ENCODE measurements at places on chromosomes 2 and 18.

- H3K36me3 ChIP-seq, result peaks cover 29% of the 10 kb centered on the region
- H3K27ac ChIP-seq, result peak overlapping the region; percentile 97
- no peaks in the 10 kb centered on the region for H3K27me3 ChIP-seq
- DNase-seq, result no peak
Observed at GRCh38 chr2:191070276-191070675, 56.3 kb upstream of the STAT1 start.

DNA sequence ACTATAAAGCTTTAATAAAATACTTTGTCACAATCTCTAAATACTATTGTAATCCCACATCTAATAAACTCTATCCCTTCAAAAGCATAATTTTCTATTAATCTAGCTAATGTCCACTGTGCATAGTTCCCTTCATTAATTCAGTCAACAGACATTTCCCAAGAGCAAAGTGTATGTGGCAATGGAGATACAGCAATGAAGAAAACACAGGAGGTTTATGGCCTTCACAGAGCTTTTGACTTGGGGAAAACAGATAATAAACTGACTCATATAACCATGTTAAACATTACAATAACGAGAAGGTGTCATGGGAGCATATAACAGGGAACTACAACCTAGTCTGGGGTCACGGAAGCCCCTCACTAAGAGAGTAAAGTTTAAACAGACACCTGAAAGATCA, 86.3 kb downstream of the SPIRE1 start:
- no peaks in the 10 kb centered on the region for H3K4me1 ChIP-seq
- H3K27me3 ChIP-seq, result peaks cover 23% of the 10 kb centered on the region
- no peak for DNase-seq
- H3K27ac ChIP-seq, result no peak overlapping the region
- H3K4me3 ChIP-seq, result no peak overlapping the region

- H3K36me3 ChIP-seq, result no peaks in the 10 kb centered on the region
- DNase-seq, result peak; percentile 59
- no peak overlapping the region for H3K27ac ChIP-seq
Observed at GRCh38 chr18:79484661-79485621, 89.2 kb downstream of the NFATC1 start.

GRCh38 chr2:147482111-147482895, 362.5 kb upstream of the ACVR2A start:
- DNase-seq, result no peak
- peaks cover 7% of the 10 kb centered on the region for H3K4me1 ChIP-seq
- H3K27ac ChIP-seq, result no peak overlapping the region
- no peak overlapping the region for H3K4me3 ChIP-seq
- no peaks in the 10 kb centered on the region for H3K27me3 ChIP-seq
- no peaks in the 10 kb centered on the region for H3K36me3 ChIP-seq

Data from natural killer cell treated with Interleukin-12 subunit alpha and Interleukin-12 subunit beta and Interleukin-15 and Interleukin-18, amount 100 ng/mL, for 72 hours (primary cell).